ENCODE measurements at places on chromosomes 7 and 10.
A peak's percentile ranks its signal among the peaks of the same experiment; 100 is the strongest.

- no peak for DNase-seq
Measured at GRCh38 chr7:4607311-4607729, 74.8 kb upstream of the FOXK1 start.

DNA sequence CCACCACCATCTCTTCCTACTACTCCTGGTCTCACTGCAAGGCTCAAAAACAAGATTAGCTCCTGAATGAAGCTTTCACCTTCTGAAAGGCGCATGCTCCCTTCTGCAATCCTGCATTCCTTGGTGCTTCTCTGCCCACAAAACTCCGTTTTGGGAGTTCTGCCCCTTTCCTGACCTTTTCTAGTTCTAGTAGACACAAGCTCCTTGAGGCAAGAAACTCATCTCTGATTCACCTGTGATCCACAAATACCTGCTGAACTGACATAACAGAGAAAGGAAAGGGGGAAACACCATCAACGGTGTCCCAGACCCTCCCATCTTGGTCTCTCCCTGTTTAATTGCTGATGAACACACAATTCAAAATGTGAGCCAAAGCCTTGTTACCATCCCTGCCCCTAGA lies 64.0 kb upstream of the EGR2 start:
- DNase-seq = no peak

GRCh38 chr7:143369678-143370651 lies 7.5 kb upstream of the FAM131B start:
- DNase-seq = no peak

- no peak for DNase-seq
Measured at GRCh38 chr10:63767138-63767801, 246.1 kb downstream of the REEP3 start.

DNA sequence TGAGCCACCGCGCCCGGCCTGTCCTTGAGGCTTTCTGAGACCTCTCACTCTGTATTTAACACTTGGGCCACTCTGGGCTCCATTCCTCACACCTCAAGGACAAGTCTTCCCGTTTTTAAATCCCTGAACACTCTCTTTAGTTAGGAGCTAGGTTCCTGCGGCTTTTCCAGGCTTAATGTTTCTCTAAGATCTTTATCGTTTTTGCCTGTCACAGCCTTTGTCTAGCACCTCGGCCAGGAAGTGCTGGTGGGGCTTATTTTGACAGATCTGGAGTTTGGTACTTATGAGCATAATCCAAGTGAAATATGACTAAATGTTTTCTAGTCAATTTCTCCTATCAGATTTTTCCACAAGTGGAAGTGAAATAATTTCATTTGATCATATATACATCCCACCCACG lies 186.6 kb downstream of the DPY19L1 start:
- no peak for DNase-seq

DNA sequence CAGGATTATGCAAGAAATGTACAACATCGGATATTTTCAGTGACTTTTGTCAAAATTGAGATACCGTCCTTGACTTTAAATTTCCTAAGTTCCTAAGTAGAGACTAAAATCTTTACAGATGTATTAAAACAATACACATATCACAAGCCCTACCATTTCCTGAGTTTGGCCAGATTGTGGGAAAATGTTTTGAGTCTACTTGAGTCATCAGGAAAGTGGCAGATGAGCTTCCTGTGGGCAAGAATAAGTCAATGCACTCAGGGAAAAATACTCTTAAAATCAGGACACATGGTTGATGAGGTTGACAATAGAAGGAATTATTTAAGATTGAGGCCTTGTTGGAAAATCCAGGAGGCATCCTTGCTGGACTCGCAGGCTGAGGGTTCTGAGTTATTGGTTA lies 162.5 kb downstream of the SNX10 start:
- DNase-seq = no peak

- no peak for DNase-seq
Measured at GRCh38 chr7:155803418-155804376, 8.6 kb downstream of the SHH start.

GRCh38 chr10:5603091-5603847 lies 63.1 kb downstream of the ASB13 start:
- DNase-seq = no peak

GRCh38 chr7:30445770-30446169 lies 32.8 kb downstream of the NOD1 start:
- peak; percentile 54 for DNase-seq

GRCh38 chr7:94237417-94237816 lies 157.3 kb upstream of the COL1A2 start:
- no peak for DNase-seq

DNA sequence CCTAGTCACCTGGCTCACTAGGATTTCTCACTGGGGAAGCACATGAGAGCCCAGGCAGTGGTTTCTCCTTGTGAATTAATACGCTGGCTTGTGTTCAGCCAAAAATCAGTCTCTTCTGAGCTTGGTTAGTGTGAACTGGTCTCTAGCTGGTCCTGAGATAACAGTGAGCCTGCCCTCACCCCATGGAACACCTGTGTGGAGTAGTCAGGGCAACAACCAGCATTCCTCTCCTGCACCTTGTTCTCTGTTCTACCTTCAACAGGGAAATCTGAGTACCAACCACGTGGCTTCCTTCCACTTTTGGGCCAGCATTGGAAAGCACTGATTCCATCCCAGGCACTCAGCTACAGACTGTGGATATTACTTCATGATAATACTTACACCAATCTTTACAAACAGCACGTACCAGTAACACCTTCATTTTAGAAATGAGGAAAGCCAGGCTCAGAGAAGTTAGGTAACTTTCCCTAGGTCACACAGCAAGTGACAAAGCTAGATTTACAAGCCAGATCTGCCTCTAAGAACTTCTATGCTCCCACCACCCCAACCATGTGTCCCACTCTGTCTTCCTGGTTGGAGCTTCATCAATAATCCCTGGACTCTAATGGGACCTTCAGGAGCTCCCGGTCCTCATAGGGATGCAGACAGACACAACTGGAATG lies 106.6 kb downstream of the GRID1 start:
- DNase-seq = no peak

- DNase-seq = no peak
Measured at GRCh38 chr10:308101-308500, 172.8 kb downstream of the ZMYND11 start.

DNA sequence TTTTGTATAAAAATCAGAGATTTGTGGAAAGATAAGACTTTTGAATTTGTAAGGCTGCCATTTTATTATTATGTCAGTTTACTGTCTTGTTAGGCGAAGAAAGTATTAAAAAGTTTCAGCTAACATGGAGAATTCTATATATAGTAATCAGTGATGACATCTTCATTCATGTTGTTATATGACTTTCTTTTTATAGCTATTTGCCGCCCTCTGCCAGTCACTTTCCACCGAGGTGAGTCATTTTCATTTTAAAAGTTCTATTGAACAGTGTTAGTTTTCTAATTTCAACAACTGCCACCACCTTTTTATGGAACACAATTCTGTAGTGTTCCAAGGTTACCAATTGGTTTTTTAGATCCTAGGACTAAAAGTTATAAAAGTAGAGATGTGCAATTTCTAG lies 11.8 kb downstream of the CUTC start:
- DNase-seq = no peak

- peak; percentile 84 for DNase-seq
Measured at GRCh38 chr10:43105102-43105955, 28.5 kb downstream of the RET start.

DNA sequence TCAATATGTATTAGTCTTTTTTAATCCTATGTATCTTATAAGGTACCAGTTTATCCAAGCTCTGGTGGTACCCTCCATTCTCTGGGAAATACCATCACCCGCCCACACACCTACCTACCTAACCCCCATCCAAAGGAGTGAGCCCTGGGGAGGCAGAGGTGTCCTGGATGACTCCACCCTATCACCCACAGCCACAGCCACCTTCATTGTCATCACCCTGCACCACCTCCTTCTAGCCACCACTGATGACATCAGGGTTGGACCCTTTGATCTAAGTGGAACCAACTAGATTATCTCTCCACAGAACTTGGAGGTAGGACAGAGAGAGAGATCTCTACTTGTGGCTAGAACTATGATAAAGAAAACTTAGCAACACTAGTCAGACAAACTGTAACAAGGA lies 259.4 kb downstream of the PARD3 start:
- DNase-seq = no peak

DNA sequence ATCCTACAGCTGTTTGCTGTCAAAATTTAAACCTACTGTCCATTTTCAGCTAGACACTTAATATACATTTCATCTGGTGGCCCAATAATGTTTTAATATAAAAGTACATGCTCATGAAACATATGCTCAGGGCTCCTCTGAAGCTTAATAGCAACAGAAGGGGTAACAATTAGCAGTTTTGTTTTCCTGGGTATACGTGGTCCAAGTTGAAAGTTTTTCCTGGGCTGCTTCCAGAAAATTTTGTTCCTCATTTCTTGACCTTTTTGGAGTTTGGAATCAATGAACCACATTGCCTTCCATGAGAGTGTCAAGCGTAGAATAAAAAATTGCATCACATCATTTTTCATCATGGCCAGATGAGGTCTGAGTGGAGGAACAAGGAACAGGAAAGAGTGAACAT lies 537.3 kb upstream of the MGMT start:
- DNase-seq = no peak

DNA sequence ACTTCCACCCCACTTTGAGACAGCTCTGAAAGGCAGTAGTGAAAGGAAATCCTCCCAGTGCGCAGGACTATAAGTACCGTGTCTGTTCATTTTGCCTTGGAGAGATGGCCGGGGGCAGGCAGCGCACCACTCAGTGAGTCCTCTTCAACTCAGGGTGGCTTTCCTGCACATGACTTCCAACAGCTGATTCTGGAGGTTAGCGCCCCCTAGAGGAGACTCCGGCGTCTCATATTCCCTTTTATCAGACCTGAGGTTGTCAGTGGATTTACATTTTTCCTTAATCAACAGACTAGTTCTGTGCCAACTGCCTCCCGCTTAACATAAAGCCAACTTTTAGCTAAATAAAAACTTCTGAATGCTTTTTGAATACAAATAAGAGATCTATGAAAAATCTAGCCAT lies 101.0 kb downstream of the HERPUD2 start:
- peak; percentile 9 for DNase-seq

GRCh38 chr7:93897680-93898079 lies 7.1 kb upstream of the TFPI2 start:
- DNase-seq = no peak

- no peak for DNase-seq
Measured at GRCh38 chr7:19020062-19020461, 97.4 kb downstream of the TWIST1 start.

DNA sequence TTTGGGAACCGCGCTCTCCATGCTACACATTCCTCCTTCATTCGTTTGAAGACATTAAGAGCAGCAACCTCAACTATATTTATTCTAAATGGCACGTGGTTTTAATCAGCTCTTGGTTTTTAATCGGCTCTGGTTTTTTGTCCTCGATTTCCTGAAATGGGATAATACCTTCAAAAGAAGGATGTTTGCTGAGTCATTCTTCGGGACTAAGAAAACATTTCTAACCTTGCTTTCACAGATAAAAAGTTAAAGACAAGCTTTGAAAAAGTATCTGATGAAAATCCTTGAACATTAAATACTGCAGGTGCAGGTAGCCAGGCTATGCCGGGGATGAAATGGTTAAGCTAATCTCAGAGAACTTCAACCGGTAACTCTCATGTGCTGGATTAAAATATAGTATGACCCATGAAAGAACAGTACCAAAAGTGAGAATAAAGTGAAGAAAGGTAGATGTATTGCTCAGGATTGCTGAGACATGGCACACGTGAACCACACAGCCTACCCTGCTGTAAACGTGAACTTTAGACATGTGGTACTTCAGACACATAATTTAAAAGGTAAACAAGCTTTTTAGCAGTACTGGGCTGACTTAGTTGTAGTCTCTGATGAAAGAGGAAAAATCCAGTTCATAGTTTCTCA lies 89.1 kb downstream of the PTPRN2 start:
- DNase-seq = no peak

GRCh38 chr10:98404571-98405359 lies 10.2 kb downstream of the PYROXD2 start:
- DNase-seq = no peak

DNA sequence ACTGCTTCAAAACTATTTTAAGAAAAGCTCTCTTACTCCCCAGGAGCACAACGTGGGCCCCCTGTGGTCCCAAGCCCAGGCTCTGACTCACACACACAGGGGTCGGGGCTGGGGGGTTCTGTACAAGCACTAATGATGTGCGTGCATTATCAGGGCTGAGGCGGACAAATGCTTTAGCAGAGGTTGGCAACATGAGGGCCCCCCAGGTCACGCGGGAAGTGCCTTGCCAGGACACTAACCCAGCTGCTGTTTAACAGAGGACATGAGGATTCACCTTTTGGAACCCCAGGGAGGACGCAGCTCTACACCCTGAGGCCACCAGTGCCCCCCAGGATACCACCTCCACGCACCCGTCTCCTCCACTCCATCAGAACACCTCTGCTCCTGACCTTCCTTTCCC lies 342.8 kb downstream of the DNAJB6 start:
- no peak for DNase-seq

DNA sequence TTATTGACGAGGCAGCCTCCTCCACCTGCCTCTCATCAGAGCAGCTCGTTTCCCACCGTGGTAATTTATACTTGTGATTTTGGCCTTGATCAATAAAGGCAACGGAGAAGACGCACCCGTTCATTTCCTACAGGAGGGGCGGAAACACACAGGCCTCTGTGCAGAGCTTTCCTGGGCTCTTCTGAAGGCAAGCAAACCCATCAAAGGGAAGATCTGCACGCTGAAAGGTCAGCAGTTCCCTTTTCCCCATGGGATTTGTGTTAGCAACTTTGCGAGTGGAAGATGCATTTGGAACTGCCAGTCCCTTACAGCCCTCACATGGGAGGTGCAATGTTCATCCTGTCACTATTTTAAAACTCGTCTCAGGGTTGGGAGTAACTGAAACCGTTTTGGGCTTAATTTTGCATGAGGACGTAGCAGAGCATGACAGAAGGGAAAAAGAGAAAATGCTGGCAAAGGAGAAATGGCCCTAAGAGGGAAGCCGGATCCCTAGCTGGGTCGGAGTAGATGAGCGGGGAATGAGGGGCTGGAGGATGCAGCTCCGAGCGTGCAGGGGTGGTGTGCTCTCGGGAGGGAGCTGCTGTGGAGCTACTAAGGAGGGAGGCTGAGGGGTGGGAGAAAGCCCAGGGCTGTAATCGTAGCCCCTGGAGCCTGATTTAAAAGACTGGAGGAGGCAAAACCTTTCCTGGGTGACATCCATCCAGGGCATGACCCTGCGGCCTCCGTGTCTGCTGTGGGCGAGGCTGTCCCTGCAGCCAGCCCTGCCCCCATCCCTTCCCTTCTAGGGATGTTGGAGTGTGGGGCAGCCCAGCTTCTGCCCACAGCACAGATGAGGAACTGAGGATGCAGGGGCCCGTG lies 111.1 kb upstream of the FAM20C start:
- DNase-seq = no peak

DNA sequence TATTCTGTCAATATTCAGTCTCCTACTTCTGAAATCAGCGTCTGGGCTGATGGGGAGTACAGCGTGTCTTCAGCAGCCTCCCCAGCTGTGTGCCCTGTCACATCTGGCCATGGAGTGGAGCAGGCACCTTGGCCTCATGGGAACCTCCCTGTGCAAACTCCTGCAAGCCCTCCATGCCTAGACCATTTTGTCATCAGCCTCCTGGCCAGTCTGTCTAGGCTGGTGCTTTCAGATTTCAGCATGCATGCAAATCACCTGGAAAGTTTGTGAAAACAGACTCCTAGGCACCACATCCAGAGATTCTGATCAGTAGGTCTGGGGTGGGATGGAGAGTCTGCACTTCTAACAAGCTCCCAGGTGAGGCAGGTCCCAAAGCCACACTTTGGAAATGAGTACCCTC lies 26.2 kb upstream of the CCSER2 start:
- no peak for DNase-seq

Measured in activated T-cell treated with anti-CD3 and anti-CD28 coated beads for 48 hours (primary cell).